ENCODE measurements at places on chromosomes 1 and 21. TPM values are rescaled to one million over a fixed set of nuclear protein-coding genes. Genes with fewer than 3 reads are reported as not detected.
A peak's percentile ranks its signal among the peaks of the same experiment; 100 is the strongest.

DNA sequence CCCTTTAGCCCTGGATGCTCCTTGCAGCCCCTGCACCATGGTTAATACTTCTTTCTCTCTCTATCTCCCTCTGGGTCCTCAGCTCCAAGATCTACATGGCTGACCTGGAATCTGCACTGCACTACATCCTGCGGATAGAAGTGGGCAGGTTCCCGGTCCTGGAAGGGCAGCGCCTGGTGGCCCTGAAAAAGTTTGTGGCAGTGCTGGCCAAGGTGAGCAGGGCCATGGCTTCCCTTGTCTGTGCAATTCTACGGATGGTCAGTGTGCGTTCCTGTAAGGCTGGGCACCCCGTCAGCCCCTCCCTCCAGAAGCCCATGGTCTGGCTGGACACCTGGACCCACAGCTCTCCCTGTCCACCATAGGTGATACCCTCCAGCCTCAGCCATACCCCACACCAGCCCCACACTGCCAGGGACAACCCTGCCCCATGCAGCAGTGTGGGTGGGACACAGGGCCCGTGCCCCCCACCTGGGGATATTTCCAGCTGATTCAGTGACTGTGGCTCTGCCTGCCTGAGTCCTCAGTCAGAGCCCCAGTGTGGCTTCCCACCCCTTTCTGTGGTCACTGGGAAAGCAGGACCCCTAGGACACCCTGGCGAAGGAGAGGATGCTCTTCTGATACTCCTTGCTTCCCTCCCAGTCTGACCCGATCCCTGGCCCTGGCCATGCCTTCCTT is 31.4 kb downstream of the QSOX1 start:
- H3K36me3 ChIP-seq: peaks cover 99% of the 10 kb centered on the region
- H3K4me1 ChIP-seq: no peaks in the 10 kb centered on the region
- H3K27ac ChIP-seq: no peak overlapping the region
- no peak overlapping the region for H3K4me3 ChIP-seq
- no peak for DNase-seq

GRCh38 chr1:16066245-16066644 is 7.2 kb downstream of the FAM131C start:
- no peak overlapping the region for H3K27ac ChIP-seq
- H3K27me3 ChIP-seq: peaks cover 14% of the 10 kb centered on the region
- no peak for DNase-seq
- no peaks in the 10 kb centered on the region for H3K4me1 ChIP-seq
- H3K36me3 ChIP-seq: no peaks in the 10 kb centered on the region

DNA sequence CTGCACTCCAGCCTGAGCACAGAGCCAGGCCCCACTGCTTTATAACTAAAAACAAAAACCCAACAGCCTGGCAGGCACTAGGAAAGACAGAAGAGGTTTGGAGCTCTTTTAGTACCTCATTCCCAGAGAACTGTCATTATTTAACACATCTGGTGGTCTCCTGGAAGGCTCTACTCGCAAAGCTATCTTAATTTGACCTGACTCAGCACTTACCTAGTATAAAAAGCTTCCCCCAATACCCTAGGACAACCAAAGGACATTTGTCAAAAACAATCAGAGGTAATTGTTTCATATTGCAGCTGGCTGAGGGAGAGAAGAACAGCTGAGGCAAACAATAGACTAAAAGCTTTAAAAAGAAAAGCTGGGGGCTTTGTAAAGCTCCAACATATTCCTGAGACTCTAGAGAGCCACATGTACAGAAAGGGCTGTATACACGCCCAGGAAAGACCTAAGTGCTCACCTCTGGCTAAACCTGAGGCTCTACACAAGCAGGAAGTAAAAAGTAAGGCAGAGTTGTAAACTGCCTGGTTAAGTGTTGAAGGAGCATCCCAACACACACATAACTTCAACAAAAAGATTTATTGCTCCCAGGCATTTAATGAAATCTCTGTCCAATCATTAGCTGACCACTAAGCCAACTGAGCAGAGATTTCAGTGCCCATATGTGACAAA is 25.0 kb downstream of the ZNF644 start:
- no peak for DNase-seq
- H3K4me3 ChIP-seq: no peak overlapping the region
- H3K27me3 ChIP-seq: no peaks in the 10 kb centered on the region
- no peak overlapping the region for H3K27ac ChIP-seq

DNA sequence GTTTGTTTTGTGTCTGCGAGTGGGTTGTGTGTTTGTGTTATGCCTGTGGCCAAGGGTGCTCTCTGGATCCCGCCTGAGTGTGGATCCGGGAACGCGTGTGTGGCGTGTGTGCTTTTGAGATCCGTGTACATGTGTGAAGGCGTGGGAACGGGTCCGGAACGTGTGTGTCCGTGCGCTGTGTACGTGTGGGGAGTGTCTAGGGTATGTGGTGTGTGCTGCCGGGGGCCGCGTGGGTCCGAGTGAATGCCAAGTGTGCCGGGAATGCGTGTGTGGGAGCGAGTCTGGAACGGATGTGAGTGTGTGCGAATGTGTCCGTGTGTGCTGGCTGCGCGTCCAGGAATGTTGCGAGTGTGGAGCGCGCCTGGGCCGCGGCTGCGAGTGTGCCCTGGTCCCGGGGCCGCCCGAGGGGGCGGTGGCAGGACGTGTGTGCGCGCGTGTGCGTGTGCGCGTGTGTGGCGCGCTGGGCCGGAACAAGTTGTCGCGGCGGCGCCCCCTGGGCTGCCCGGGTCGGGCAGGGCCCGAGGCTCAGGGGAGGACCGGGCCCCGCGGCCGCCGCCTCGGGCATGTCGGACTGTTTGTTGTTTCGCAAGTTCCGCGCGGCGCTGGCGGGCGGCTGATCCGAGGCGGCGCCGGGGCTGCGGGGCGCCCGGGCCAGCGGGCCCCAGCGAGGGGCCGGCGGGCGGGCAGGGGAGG is 953 bp downstream of the PTPRU start:
- peak overlapping the region; percentile 52 for H3K4me3 ChIP-seq
- H3K27me3 ChIP-seq: peaks cover 64% of the 10 kb centered on the region
- H3K36me3 ChIP-seq: no peaks in the 10 kb centered on the region
- DNase-seq: no peak
- peak overlapping the region; percentile 63 for H3K27ac ChIP-seq

GRCh38 chr1:227540170-227541098 is 22.9 kb upstream of the ZNF678 start:
- H3K27me3 ChIP-seq: no peaks in the 10 kb centered on the region
- H3K36me3 ChIP-seq: no peaks in the 10 kb centered on the region
- H3K4me3 ChIP-seq: no peak overlapping the region
- DNase-seq: no peak
- H3K4me1 ChIP-seq: peaks cover 16% of the 10 kb centered on the region

- no peak overlapping the region for H3K4me3 ChIP-seq
- DNase-seq: no peak
- H3K27me3 ChIP-seq: no peaks in the 10 kb centered on the region
- no peak overlapping the region for H3K27ac ChIP-seq
- no peaks in the 10 kb centered on the region for H3K4me1 ChIP-seq
- no peaks in the 10 kb centered on the region for H3K36me3 ChIP-seq
These were observed 293.8 kb upstream of the USP25 start for GRCh38 chr21:15436031-15436430.

- H3K4me3 ChIP-seq: no peak overlapping the region
- no peaks in the 10 kb centered on the region for H3K4me1 ChIP-seq
- H3K27ac ChIP-seq: no peak overlapping the region
- no peaks in the 10 kb centered on the region for H3K36me3 ChIP-seq
- no peak for DNase-seq
- H3K27me3 ChIP-seq: peaks cover 4% of the 10 kb centered on the region
These were observed 92.8 kb upstream of the CACNA1E start for GRCh38 chr1:181390410-181391077.

Gene EPB41
- total RNA-seq: 56.1 TPM

Gene BSND
- not detected for total RNA-seq

Gene PROX1
- total RNA-seq: 15.3 TPM
